ENCODE measurements at places on chromosomes 1 and 21.

DNA sequence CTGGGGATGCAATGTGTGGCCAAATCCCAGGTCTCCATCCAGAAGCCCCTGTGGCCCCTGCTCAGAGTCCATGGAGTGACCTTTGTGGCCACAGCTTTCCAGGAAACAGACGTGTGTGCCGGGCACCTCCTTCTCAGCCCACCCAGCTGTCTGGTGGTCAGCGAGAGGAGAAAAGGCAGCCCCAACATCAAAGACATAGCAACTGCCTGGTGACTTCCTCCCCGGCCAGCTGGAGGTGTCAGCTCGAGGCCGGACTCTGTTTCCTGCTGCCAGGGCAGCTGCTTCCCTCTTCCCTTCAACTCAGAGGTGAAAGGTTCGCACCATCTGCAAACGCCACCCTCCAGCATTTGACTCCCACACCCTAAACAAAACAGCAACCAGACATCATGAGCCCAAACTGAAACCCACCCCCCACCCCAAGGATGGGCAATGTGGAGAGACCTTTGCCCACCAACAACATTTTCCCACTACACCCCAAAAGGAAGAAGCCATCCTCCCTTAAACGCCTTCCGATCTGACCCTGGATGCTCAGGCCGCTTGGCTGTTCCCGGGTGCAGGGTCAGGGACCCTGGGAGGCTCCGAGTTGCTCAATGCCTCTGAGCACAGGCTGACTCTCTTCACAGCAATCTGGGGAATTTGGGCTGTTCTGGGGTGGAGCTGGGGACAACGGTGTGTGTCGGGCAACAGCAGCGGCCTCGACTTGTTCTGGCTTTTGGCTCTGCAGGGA is 162.3 kb downstream of the PSMG1 start:
- DNase-seq = peak; percentile 84

DNA sequence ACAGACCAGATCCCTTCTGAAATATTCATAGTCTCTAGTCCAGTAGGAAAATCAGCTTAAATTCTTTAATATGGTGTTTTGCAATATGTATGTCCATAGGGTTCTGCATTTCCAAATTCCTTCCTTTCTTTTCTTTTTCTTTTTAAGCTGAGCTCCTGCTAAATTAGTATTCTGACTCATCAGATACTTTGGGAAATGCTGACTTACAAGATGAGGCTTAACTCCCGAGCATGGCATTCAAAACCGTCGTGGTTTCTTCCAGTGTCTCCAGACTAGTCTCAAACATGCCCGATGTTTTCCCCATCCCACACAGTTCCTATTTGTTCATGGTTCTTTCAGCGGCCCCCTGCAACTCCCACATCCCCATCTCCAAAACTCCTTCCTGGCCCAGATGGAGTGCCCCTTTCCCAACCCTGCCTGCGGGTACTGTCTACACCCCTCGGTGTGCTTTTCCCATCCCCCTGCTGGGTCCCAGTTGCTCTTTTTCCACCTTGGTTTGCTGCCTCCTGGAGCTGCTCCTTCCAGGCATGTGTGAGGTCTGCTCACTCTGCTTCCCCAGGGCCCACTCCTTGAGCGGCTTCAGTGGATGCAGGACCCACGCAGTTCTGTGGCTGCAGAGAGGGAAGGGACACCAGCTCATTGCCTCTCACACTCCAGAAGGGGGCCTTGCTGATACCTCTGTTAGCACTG is 19.5 kb upstream of the ETV3 start:
- no peak for DNase-seq

GRCh38 chr1:216184126-216184680 is 239.0 kb downstream of the USH2A start:
- no peak for DNase-seq

DNA sequence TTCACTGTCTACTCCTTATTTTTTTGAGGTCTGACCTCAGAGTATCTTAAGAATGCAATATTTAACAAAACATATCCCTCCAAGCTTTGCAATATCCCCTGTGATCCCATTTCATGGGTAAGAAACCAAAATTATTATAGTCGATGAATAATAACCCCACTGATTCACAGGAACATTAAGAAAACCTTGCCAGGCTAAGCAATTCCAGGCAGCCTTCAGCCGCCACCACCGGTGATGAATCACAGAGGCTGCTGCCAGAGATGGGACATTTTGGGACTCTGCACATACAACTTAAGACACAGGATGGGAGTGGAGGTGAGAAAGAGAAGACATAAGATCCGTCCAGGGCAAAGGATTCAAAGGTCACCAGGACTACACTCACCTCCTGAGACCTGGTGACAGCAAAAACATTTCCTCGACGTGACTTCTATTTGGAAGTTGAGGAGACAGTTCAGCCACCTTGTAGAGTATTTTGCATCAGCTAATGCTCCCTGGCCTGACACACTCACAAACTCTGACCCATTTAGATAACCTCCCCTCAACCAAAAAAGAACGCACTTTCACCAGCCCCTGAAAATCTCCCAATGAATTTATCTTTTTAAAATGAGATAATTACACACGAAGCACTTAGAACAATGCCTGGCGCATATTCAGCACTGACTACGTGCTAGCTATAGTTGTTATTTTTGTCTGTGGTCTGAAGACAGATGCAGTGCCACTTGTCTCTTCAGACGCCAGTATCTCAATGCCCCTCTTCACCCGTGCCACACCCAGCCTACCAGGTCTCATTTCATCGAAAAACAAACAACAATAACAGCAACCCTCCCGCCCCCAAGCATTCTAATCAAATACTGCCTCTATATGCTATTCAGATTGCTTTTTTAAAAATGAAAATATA is 17.8 kb upstream of the OVAAL start:
- no peak for DNase-seq

GRCh38 chr21:45748593-45748992 is 105.1 kb downstream of the PCBP3 start:
- DNase-seq = no peak

DNA sequence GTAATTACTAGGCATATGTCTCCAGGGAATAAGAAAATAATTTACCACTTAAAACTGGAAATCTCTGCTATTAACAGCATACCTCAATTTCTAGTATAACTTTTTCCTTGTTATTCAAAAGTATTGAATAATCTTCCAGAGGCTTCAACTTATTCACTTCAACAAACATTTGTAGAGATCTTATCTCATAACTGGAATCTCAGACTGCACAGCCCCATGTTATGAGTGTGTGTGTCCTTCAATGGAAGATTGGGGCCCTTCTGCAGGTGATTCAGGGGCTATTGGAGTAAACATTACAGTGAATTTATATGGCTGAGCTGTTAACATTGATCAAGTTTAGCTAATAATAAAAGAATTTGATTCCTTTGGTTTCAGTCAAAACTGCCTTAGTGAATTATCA is 946.1 kb downstream of the TTLL7 start:
- no peak for DNase-seq
